ENCODE measurements at places on chromosomes 1 and 21.

DNA sequence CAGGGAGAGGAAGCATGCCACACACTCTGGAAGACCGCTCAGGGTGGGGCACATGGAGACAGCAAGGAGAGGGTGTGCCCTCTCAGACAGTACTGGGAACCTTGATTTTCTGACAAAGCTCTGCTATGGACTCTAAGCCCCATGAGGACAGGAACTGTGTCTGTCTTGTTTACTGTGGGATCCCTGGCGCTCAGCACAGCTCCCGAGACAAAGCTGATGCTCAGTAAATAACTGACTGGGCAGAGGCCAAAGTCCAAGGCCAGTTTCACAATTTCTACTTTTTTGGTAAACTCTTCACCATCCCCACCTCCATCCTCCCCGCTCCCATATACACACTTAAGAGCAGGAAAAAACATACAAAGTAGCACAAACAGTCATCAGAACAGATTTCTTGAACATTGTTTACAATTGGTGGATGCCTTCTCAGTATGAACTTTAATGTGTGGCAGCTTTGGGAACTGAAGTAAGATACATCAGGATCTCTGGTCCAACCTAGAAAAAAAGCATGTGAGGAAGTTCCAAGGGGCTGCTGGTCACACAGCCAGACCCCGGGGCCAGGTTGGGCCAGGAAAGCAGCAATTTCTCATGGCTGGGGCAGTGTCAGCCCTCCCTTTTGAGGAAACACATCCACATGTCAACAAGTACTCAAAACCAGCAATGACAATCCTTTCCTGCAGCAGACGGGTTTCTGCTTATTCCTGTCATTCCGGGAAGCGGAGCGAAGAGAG, 5.6 kb upstream of the AHCYL1 start:
- DNase-seq, result no peak

DNA sequence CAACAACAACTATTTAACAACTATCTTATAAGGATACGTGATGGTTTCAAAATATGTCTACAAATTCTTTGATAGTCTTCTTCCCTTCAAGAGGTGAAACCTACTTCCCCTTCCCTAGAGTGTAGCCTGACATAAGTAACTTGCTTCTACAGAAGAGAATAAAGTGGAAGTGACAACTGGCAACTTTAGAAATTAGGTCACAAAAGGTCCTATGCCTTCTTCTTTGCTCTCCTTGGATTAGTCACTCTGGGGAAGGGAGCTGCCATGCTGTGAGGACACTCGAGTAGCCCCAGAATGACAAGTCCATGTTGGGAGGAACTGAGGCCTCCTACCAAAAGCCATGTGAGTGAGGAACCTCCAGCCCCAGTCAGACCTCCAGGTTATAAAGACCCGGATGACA, 19.2 kb downstream of the EFCAB14 start:
- DNase-seq, result no peak

DNA sequence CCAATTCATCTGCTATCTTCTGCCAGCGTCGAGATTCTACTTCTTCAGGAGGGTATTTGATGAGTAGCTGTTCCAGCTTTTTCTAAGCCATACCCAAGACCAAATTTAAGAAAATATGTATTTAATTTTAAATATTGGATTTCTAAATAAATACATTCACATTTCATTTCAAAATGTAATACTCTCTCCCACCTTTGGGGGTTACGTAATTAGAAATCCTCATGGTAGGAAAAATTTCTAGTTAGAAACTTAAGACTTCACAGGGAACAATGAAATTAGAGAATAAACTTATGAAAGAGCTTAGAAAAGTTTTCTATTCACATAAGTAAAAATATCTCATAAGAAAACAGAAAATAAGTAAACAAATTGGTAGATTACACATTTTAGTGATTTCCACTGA, 102.9 kb downstream of the ZZZ3 start:
- DNase-seq, result no peak

GRCh38 chr1:55196433-55197035, 18.6 kb downstream of the USP24 start:
- DNase-seq, result peak; percentile 30

DNA sequence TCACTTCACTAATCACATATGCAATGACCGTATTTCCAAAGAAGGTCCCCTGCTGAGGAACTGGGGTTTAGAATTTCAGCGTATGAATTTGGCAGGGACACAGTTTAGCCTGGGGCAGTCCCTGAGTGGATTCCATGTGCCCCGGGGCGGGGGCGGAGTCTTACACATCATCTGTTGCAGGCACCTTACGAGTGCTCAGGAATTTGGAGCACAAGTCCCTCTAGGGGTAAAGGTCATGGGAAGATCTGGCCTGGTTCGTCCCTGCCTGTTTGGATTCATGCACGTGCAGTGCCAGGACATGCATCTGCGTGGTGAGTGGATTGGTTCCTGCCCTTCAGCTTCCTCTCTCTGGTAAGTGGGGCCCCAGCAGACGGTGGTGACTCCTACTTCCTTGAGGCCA, 208.3 kb upstream of the C1orf174 start:
- peak; percentile 41 for DNase-seq

DNA sequence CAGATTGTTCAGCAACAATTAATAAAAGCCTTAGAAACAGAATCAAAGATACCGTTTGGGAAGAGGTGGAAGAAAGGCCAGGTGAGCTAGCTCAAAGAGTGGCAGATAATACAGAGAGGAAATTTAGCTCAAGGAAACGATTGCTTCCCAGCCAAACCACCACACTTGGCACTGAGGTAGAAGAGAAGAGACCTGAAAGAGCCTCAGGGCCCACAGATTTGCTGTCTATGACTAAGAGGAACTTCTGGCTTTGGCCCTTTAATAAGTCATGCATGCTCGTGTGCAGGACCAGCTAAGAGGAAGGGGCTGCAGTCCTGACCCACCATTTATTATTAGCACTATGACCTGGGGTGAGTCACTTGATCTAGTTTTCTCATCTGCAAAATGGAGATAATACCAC, 72.8 kb upstream of the BCL10 start:
- no peak for DNase-seq

GRCh38 chr1:208600456-208601190, 356.4 kb upstream of the PLXNA2 start:
- no peak for DNase-seq

GRCh38 chr21:45410865-45411809, 6.2 kb downstream of the COL18A1 start:
- no peak for DNase-seq

GRCh38 chr1:189220750-189221149, 1256.9 kb downstream of the BRINP3 start:
- no peak for DNase-seq

GRCh38 chr1:203511930-203512329, 18.0 kb downstream of the OPTC start:
- DNase-seq, result no peak

DNA sequence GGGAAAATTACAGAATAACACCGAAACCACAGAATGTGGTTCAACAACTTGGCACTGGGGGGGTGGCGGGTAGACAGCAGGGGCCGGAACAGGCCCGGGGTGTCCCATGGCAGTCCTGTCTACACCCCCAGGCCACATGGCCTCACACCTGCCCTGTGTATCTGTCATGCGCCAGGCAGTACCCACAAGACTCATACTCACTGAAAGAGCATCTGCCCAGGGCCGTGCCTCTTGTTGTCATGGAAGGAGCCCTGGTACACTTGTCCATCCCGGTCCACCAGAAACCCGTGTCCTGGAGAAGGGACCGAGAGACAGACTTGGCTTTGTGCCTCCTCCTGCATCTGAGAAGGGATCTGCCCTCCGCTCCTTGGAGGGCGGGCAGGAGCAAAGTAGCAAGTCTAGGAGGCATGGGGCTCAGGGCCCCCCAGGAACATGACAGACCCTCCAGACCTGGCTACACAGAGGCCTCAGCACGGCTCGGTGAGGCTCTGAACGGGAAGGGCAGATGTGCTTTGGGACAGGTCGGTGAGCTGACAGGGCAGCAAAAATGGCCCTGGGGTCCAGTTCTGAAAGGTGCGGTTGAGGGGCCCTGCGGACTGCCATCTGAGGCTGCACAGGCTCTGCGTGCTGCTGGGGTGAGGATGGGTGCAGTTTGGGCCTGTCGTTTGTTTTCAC, 5.6 kb downstream of the MORN1 start:
- no peak for DNase-seq

GRCh38 chr21:38326429-38326828, 69.6 kb downstream of the KCNJ15 start:
- no peak for DNase-seq

GRCh38 chr1:183609313-183609712, 19.1 kb upstream of the NCF2 start:
- no peak for DNase-seq

DNA sequence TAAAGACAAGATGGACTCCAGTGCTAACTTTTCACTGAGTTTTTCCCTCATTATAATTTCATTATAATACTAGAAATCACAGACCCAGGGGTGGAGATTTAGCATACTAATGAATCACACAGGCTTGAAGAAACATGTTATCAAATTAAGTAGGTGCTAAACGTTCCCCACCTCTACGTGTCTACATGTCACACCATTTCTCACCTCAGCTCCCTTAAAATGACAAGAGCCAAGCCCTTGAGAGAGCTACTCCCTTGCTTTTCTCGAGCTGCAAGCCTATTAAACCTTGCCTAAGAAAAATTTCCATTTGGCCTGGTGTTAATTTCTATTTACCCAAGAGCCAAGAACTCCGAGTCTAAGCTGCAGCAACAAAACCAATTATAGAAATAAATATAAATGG, 396.3 kb upstream of the NEGR1 start:
- DNase-seq, result no peak

DNA sequence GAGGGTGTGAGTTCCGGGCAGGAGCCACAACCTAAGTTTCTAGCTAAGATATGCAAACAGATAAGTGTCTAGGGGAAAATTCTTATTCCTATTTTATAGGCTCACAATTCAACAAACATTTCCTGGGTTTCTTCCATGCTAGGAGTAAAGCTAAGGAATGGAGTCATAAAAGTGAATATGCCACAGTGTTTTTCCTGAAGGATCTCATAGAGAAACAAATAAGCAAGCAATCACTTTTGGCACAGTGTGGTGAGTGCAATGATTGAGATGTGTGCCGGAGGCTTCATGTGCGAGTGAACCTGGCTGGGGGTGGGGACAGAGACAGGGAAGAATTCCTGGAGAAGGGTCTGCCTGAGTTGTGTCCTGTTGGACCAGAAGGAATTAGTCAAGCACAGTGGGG, 147.4 kb downstream of the TENT5C start:
- no peak for DNase-seq

GRCh38 chr1:110617589-110617988, 11.4 kb upstream of the KCNA2 start:
- no peak for DNase-seq

GRCh38 chr1:228986093-228986904, 251.0 kb downstream of the RHOU start:
- peak; percentile 19 for DNase-seq
